ENCODE measurements at places on chromosomes 3 and 15.

DNA sequence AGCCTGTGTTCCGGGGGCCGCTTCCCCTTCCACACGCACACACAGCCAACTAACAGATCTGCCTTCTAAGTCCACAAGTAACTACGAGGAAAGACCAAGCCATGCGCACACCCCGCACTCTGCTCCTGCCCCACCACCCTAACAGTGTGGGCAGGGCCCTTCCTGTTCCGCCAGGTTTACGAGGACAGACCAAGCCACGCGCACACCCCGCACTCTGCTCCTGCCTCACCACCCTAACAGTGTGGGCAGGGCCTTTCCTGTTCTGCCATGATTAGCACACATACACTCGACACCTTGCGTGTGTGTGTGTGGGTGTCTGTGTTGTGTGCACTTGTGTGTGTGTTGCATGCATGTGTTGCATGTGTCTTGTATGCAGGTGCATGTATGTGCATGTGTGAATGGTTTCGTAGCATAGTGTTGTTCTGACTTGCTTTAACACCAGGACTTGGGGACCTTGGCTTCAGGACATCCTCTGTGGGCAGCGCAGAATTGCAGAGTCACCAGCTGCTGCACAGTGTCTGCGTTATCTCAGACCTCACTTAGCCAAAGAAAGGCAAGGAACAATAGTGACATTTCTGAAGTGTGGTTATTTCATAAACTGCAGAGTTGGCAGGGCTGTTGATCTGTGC lies 114.4 kb downstream of the CHSY1 start:
- ATAC-seq, result peak; percentile 22

DNA sequence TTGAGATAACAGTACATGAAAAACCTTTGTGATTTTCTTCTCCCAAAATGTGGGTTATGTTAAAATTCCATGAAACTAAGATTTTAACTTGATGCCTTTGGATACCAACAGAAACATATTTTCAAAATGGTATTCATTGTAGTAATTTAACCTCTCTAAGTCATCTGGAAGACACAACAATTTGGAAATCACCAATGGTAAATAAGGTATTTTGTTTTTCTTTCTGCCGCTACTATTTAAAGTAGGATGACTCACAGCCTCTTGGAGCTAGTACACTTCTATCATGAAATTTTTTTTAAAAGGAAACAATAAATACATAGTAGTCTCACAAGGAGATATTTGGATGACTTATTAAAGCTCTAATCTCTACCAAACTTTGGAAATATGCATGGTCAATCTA lies 291.6 kb upstream of the VEPH1 start:
- no peak for ATAC-seq

GRCh38 chr3:43953814-43954692 lies 263.3 kb downstream of the ABHD5 start:
- ATAC-seq, result no peak

GRCh38 chr3:94614192-94614591 lies 551.3 kb downstream of the NSUN3 start:
- ATAC-seq, result no peak

DNA sequence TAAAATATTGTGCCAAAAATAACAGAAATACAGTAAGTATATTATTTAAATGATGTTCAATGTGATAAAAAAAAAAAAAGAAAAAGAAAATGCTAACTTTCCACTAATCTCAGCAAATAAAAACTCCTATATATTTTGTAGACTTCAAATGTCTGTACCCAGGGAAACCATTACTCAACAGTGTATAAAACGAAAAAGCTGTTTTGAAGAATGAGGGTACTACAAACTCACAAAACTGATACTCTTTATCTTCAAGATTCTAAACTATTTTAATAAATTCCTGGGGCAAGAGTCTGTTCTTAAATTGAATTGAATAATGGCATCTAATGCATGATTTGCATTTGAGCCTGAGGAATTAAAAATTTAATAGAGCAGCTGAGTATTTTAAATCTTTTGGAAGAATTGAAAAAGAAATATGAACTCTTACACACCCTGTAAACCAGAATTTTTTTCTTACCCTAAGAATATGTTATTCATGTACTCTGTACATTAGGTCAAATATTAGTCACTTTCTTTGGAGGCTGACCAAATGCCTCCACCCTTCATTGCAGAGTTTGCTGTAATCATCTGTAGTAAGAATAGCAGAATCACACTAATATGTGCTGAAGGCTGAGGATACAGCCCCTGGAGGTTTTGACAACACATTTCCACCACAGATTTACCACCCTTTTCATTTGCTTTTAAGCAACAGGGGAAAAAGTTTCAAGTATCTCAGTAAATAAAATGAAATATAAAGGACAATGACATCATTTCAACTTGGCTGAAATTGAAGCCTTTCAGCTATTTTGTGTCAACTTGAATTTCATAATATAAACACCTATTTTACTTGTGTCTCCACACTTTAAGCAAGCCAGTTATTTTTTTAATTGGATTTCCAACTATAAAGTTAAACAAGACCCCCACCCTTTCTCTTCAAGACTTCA lies 79.7 kb downstream of the FBN1 start:
- ATAC-seq, result no peak

DNA sequence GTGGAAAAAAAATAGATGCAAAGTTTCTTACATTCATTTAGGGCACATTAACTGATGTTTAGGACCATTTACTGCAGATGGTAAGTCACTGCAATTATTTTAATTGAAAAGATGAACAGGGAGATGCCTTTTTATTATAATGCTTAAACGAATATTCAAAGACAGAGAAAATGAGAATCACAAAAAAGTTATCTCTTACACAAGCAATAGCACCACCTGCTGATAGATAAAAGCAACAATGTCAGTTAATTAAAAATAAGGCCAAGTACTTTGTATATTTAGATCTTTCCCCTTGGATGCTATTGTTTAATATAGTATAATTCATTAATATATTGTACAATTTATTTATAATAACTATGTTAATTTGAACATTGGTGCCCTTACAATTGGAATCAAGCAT lies 55.9 kb downstream of the IFT80 start:
- no peak for ATAC-seq

GRCh38 chr3:194773771-194774455 lies 88.2 kb downstream of the FAM43A start:
- ATAC-seq, result no peak

DNA sequence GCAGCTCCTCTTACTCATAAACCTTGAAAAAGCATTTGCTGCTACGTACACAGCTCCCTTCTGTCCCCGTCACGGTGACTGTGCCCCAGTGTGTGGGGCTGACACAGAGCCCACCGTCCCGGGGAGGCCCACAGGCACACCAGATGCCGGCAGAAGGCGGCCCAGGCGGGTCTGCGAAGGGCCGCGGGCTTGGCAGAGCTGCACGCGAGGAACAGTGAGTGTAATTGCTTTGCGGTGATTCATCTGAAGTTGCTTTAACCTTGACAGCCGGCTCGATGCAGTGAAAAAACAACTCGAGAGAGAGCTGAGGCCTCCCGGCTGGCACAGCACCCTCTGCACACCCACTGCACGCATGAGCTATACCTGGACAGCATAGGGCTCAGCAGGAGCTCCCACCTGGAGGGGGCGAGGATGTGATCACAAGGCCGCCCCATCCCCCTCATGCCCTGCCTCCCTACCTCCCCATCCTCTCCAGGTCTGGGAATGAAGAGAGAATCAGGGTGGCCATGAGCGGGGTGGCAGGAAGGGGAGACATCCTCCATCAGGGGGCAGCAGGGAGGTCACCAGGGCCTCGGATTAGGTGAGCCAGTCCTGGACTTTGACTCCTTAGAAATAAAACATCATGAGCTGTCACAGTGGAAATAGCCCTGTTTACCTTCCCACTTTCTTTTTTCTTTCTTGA lies 172.7 kb downstream of the MEGF11 start:
- no peak for ATAC-seq

DNA sequence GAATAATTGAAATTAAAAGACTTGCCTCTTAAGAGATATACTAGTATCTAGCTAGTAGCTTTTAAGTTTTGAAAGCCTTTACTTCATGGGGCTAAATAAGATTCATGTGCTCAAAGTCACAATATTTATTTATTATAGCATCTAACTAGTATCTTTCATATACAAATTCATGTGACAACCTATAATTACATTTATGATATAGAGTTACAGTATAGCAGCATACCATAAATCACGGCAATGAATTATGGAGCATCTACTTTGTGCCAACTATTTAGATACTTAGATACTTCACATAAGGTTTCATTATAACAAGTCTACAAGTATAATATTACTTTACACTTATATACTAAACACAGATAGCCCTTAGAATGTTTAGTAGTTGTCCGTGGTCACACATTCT lies 229.4 kb downstream of the TPRG1 start:
- no peak for ATAC-seq

DNA sequence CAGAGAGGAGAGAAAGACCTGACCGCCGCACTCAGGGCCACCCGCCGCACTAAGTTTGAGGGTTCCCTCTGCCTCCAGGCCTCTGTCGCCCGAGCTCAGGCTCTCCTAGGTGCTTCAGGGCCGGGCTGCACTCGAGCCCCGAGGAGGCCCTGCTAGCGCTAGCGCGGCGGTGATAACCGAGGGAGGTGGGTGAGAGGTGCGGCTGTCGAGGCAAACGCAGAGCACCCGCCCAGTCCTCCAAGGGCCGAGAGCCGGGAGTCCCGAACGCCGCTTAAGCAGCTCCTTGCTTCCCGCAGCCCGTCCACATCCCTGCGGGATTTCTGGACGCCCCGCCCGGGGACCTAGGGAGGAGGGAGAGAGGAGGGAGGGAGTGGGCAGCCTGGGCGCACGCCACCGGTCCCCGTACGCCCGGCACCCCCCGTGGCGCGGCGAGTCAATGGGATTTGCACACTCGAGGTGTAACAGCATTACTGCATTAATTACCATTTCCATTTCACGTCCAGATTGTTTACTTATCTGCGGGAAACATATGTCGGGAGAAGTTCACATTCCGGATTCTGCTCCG lies 6.8 kb downstream of the SOX14 start:
- no peak for ATAC-seq

- ATAC-seq, result no peak
Measured at GRCh38 chr3:127440384-127440783, 150.1 kb downstream of the TPRA1 start.

- ATAC-seq, result no peak
Measured at GRCh38 chr3:33597257-33597689, 120.8 kb downstream of the CLASP2 start.

- no peak for ATAC-seq
Measured at GRCh38 chr3:177190756-177191681, 6.3 kb downstream of the TBL1XR1 start.

DNA sequence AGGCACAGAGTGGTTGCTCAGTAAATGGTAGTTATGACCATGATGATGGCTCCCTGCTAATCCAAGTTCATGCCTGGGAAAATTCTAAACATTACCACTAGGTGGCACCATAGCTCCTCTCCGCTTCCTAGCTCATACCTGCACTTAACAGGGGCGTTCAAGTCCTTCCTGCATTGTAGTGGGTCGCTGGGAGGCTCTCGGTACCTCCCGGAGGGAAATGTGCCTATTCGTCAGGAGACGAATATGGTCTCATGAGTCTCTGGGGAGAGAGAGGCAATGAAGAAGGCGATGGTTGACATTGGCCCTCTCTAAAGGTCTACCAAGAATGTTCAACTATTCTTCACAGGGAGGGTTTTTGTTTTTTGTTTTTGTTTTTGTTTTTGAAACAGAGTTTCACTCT lies 10.9 kb downstream of the MESP1 start:
- peak; percentile 81 for ATAC-seq

DNA sequence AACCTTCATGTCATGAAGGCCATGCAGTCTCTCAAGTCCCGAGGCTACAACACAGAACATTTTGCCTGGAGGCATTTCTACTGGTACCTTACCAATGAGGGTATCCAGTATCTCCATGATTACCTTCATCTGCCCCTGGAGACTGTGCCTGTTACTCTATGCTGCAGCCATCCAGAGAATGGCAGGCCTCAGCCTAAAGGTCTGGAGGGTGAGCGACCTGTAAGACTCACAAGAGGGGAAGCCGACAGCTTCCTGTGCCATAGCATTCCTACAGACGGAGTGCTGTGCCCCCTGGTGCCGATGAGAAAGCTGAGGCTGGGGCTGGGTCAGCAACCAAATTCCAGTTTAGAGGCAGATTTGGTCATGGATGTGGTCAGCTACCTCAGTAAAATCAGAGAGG lies 51.3 kb upstream of the CADPS start:
- ATAC-seq, result no peak

GRCh38 chr3:181330257-181330656 lies 340.7 kb upstream of the DNAJC19 start:
- no peak for ATAC-seq

GRCh38 chr15:59453474-59454215 lies 15.7 kb downstream of the FAM81A start:
- no peak for ATAC-seq

- peak; percentile 9 for ATAC-seq
Measured at GRCh38 chr3:94065819-94066480, 3.1 kb downstream of the NSUN3 start.

DNA sequence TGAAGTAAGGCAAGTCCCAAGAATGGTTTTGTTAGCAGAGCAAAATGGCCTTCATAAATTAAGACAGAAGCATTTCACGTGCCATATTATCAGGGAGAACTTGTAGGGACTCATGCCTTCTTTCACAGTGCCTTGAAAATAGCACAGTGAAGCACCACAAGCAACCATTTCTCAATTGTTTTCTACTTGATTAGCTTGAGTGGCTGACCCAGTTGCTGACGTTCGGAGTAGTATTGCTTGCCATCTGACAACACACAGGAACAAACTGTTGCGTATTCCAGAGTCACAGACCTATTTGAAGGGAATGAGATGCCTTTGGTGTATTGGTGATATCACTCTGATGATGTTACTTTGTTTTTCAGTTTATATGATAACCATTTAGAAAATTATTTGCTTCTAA lies 3.0 kb upstream of the C3orf52 start:
- no peak for ATAC-seq

DNA sequence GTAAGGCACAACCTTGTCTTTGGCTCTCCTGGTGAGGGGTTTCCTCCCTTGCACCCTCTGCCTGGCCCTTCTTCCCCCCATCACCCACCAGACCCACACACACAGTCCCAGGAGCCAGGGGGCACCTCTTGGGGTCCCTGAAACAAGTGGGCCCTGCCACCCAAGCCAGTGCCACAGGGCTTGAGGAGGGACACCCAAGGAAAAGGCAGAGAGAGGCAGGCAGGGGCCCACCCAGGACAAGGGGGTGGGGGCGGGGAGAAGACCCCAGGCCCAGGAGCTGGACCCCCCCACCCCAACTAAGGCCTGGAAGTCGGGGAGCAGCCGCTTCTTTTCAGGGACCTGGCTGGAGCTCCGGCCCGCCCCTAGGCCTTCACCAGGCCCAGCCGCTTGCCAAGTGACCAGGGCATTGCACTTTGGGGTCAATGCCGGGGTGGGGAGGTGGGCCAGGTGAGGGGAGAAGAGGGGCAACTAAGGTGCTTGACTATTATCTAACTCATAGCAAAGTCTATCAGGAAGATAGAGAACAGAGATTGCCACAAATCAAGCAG lies 88.9 kb downstream of the KCNMB2 start:
- no peak for ATAC-seq

DNA sequence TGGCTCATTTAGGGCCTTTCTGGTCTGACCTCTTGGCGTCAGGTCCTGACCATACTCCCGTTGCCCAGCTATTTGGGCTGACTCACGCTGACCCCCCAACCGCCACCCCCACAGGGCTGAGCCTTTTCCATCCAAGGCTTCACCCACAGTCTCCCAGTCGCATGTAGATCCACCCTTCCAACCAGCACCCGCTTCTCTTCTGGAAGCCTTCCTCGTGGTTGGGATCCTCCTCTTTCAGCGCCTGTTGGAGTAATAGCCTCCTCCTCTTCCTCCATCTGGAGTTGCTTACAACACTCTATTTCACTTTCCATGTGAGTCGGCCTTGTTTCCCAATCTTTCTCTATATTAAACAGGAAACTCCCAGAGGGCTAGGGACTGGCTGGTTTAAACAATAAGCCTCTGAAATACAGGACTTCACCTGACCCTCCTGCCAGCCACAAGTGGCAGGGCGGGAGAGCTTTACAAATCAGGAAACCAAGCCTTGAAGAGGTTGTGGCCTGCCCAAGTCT lies 2.1 kb upstream of the ALAS1 start:
- ATAC-seq, result no peak
